NCI-H510A treated with DMSO at 0.1 percent for 48 hours (cell line): ENCODE measurements at places on chromosomes 7 and 10.

DNA sequence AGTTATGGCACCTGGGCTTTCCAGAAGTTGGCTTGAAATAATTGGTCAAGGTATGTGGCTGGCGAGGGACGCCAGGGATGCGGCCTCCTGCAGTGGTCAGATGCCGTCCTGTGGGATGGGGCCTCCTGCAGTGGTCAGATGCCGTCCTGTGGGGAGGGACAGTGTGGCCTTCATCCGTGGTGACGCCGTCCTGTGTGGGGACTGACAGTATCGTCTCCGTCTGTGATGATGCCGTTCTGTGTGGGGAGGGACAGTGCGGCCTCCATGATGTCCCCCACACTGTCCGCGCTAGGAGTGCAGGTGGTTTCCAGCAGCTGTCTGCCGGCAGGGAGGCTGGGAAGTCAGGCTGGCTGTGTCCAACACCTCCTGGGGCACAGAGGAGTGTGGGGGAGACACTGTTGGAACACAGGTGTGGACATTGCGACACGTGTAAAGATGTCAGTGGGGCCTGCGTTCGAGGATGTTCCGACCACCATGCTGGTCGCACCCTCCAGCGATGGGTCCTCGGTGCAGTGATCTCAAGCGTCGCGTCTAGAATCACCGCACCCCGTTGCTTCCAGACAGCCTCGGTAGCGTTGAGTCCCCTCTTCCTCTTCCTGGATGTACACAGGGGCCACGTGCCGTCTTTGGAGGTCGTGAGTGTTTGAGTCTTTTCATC, 52.6 kb downstream of the INPP5A start:
- DNase-seq: no peak

DNA sequence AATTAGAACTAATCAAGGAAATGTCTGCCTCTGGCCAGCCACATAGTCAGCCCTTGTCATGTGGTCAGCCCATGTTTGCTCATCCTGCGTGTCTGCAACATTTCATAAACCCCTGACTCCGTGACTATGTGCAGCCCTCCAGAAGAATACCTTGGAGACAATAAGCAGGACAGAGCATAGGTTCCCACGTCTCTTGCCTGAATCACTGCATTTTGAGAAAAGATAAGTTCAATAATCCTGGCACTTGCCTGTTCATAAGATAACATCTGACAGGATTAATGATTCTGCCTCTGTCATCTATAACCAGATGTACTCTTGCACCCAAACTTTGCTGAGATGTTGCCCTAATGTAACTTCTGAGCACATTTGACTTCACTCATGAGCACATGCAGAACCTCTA, 78.4 kb downstream of the AKR1D1 start:
- no peak for DNase-seq

- DNase-seq: no peak
Measured at GRCh38 chr7:123484199-123484598, 50.2 kb downstream of the IQUB start.

DNA sequence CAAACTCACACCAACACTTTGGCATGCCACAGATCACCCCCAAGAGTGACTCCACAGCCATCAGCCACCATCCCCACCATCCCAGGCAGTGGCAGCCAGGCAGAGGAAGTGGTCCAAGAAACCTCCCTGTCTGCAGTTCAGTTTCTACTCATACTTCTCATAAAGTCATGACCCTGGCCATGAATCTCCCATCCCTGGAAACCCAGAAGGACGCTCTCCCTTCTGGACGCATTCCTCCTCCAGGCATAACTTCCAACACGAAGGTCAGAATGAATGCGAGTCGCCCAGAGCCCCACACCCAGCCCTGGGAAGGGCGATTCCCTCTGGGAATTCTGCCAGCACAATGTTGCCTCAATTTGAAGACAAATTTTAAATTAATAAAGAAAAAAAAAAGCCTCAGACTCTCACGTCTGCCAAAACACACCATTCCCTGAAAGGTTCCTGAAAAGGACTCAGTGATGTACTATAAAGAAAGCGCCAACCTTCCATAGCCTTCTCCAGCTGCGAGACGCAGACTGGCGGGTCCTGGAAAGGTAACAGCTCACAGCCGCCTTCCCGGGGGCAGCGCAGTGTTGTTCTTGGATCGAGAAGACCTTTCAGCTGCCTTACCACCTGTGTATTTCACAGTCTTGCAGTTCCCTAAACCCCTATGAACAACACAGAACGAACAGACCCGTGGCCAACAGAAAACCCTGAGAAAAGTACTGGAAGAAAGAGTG, 307.6 kb downstream of the FRMD4A start:
- DNase-seq: no peak

- DNase-seq: no peak
Measured at GRCh38 chr7:369476-370258, 79.7 kb downstream of the FOXL3 start.

DNA sequence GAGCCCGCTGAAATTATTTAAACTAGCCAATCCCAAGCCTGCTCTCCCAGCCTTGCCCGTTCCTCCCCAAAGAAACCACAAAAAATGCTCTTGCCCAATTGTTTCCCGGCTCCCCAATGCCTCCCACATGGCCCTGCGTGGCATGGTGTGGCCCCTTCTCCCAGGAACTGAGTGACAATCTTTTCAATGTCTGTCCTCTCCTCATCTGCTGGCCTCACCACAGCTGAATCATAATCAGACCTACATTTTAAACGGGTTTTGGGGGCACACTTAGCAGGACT, 201.5 kb downstream of the PRPF18 start:
- no peak for DNase-seq

- no peak for DNase-seq
Measured at GRCh38 chr7:16543456-16543855, 16.8 kb downstream of the LRRC72 start.

GRCh38 chr10:91587710-91588638, 44.9 kb downstream of the PPP1R3C start:
- DNase-seq: no peak

- DNase-seq: no peak
Measured at GRCh38 chr7:92729172-92729571, 107.2 kb downstream of the CDK6 start.

DNA sequence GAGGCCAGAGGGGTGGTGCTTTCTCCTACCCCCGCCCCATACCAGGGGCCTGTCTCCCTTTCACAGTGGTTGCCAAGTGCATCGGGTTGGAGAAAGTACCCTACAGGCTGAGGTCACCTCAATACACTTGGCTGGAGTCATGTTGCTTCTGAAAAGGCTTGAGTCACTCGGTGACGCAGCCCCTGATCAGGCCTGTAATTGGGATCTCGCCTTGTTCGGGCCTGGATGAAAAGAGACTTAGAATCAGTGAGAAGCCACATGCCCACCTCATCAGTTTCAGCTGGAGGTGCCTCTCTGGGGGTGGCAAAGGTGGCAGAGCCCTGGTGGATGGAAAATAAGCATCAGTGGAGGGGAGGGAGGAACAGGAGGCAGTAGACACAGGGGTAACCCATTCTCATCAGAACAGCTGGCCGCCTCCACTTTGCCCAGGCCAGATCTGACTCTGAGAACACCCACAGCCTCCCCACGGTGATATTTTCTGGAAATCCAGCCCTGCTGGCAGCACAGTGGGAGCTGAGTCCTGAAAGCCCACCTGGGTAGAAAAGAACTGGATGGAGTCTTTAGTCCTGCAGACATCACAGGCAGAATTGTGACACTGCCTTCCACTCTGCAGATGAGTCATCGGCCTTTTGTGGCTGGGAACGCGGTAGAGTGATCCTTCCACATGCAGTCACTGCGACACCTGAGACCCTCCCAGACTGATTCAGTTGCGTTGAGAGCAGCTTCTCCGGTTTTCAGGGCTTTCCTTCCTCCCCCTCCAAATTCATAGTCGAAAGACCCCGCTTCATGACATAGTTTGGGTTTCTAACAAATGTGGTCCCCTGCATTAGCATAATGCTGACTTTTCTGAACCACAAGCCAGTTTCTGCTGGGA, 108.0 kb downstream of the GRK5 start:
- peak; percentile 63 for DNase-seq

- no peak for DNase-seq
Measured at GRCh38 chr7:19112274-19113001, 5.0 kb downstream of the TWIST1 start.

DNA sequence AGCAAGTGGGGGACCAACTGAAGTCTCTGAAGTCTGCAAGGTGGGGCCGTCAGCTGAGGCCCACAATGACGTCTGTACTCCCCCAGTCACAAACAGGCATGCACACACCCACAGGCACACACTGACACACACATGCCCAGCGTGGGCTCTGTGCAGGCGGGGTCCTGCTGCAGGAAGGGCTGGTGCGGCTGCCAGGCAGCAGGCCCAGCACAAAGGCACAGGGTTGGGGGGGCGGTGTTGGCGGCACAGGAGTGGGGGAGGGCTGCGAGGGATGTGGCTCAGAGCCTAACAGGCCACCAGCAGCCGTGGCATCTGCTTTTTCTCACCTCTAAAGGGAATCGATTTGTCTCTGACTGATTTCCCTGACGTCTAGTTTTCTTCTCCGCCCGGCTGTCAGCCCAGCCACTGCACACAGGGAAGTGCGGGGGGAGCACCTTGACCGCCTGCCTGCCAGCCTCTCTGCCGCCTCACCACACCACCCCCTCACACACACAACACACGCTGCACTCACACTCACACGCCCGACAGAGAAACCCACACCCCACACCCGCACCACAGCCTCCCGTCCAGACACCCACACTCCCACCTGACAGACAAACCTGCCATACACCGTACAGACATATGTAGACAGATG, 43.5 kb upstream of the ZMIZ1 start:
- DNase-seq: no peak

GRCh38 chr7:45973725-45974532, 52.9 kb upstream of the IGFBP3 start:
- no peak for DNase-seq

DNA sequence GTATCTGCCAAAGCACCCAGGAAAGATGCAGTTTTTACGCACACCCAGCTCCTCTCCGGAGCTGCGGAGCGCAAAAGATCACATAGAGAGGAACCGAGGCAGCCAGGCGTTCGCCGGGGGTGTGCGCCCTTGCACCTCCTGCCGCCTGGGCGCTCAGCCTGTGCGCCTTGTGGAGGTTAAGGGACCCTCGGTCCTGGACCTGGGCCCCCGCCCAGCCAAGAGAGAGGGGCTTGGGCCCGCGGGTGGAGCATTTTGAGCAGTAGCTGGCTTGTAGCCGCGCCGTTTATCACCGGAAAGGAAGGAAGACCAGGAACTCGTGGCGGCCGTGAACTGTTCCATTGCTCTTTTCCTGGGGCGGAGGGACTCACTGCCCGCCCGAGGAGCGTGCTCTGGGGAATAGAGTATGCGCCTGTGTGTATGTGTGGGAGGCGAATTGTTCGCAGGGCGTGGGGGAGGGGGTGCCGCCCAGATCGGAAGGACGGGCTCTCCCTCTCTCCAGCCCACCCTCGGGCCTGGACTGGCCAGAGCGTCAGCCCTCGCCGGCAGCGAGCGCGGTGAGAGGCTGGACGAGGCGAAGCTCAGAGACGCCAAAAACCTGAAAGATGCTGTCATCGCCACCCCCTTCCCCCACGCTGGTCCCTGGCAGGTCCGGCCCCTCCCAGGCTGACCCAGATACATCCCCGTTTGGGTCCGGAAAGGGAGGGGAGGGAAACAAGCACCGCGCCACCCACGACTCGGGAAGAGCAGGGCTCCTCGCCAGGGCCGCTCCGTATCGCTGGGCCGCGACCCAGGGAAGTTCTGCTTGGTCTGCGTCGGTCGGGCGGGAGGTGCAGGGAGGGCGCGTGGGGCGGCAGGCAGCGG, 1.2 kb upstream of the WNT2 start:
- peak; percentile 5 for DNase-seq

DNA sequence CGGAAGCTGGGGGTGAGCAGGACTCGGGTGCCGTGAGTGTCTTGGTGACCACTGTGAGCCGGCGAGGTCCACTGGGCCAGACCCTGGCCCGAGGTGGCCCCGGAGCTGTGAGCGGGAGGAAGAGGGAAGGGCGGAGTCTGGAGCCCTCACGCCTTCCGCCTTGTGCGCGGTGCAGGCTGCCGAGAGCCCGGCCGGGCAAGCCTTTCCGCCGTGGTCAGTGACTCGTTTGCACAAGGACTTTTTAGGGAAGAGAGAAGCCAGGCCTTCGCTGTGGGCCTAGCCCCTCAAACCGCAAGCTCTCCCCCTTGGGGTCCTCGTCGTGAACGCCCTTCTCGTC, 40.9 kb upstream of the ZNF32 start:
- no peak for DNase-seq

DNA sequence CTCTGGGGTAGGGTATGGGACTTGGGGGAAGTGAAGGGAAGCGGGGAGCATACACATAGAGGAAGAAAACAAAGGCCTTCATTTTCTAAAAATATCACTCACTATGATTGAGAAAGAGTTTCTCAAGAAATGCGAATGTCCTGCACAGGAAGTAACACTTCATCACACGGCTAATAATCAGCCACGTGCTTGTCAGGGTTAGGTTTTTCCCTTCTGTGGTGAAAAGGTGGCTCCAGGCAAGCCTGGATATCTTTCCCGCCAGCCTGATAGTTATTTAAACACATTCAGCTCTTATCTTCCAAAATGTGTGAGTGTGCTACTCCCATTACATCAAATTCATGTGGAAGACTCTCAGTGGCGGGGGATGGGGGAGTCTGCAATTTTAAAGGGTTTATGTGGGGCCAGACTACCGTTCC, 166.4 kb upstream of the ADO start:
- no peak for DNase-seq

DNA sequence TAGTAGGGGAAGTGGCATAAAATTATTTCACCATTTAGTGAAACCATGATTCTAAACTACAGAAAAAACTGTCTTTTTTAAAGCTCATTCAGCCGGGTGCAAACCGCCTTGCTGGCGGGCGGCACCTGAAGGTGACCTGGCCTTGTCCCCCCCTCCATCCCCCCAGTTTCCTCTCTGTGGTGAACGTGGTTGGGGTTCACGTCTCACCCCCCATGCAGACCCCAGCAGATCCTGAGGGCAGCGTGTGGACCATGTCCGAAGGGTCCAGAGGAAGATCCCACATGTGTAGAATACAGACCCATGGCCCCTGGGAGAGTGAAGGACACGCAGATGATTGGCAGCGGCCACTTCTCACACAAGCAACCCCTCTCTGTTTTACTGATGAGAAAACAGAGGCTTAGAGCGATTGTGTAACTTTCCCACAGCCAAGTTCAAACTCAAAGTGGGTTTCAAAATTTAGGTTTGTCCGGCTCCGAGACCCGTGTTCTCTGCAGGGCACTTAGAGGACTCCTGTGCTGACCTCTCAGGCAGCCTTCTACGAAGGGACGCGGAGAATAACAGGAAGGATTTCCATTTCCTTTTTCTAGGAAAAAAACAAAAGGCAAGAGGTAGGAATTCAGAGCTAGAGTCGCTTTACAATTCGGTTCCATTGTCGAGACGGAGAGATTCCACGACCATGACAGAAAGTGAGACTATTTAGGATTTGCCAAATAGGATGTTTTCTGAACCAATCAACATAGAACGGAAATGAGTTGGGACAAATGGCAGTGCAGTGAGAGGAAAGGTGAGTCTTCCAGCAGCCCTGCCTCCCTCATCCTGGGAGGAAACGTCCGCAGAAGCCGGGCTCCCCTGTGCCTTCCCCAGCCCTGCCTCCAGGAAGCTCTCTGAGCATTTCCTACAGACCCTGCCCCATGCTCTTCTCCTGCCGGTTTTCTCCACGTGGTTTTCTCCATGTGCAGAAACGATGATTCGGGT, 67.6 kb upstream of the PITRM1 start:
- DNase-seq: no peak

DNA sequence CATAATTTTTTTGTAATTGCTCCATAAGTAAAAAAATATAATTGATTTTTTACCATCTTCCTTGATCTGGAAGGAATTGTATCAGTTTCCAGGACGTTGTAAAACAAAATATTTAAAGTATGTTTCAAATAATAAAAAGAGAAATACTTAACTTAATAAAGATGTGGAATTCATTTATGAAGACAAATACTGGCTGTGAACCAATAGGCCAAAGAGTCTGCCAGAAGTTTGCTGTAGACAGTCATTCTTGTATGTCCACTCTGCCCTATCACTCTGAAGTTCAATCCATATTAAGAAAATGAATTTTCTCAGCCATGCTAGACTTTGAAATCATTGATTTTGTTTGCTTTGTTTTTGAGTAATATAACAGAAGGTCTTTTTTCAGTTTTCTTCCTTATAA, 256.4 kb downstream of the TRIL start:
- no peak for DNase-seq
